ENCODE measurements at places on chromosomes 7 and 10. TPM values are rescaled to one million over a fixed set of nuclear protein-coding genes. Genes with fewer than 3 reads are reported as not detected.

GRCh38 chr10:71627956-71628355, 91.6 kb downstream of the C10orf105 start:
- no peak for DNase-seq

- DNase-seq: no peak
Measured at GRCh38 chr7:42770114-42770513, 141.8 kb downstream of the C7orf25 start.

- peak; percentile 15 for DNase-seq
Measured at GRCh38 chr10:101577121-101577871, 10.8 kb downstream of the POLL start.

DNA sequence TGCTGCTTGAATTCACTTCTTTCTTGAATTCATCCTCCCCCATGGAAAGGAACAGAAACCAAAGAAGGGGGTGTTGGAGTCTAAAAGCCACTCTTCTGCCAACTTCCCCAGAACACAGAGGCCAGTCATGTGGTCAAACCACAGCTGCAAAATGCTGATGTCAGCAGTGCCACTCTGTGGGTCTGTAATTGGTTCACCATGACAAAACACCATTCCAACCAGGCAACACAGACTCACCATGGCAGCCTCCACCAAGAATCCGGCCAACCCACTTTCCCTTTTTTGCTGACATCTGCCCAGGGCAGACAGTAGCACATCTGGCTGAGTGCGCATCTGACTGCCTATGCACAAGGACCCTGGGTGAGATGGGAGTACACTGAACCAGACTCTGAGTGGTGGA, 16.8 kb downstream of the OSBPL3 start:
- DNase-seq: no peak

GRCh38 chr10:118501171-118501570, 94.3 kb downstream of the PRLHR start:
- DNase-seq: no peak

DNA sequence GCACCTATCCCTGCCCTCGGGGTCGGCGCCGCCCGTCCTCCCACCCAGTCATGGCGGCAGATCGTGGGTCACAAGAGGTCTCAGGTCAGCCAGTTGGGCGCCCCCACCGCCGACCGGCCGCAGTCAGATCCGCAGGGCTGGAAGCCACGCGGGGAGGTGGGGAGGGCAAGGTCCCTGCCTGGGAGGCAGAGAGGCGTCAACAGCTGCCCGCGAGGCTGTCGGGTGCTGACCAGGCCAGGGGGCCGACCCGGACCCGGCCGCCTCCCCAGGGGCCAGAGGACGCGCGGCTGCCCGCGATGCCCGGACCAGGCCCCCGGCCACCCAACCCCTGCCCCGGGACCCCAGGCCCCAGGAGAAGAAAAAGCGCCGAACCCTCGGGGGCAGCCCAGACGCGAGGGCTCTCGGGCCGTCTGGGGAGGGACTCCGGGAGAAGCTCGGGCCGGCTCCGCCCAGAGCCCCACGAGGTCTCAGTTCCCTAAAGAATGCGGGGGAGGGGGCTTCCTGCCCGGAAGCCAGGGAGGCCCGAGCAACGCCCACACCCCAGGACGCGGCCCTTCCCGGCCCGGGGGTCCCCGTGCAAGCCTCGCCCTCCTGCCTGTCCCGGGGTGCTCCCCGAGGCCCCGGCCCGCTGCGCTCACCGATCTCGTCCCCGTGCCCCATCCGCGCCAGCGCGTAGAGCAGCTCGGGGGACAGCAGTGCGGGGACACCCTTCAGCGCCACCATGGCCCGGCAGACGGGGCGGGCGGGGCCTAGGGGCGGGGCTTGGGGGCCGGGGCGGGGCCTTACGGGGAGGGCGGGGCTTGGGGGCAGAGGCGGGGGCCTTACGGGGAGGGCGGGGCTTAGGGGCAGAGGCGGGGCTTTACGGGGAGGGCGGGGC, at the start of gene FUOM:
TSS of gene FUOM (minus strand) at position 735 of the 877 bp plus-strand sequence. CDS start at position 723, 12 bp downstream.
- peak; percentile 99 for DNase-seq

DNA sequence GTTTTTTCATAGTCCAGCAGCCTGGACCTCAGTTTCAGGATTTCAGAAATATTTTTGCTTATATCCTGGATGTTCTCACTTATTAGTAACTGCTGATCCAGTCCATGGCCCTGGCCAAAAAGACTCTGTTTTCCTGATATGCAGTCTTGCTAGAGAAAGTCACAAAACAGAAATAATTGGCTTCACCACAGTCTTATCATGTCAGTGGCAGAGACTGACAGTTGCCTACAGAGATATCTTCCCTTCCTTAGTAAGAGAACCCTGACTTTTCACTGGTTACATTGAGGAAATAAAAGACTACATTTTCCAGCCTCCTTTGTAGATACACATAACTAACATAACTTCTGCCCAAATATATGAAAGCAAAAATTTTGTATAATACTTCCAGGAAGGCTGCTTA, 56.6 kb downstream of the AHR start:
- DNase-seq: no peak

GRCh38 chr10:78931321-78932053, 137.3 kb upstream of the ZMIZ1 start:
- peak; percentile 81 for DNase-seq

- DNase-seq: peak; percentile 82
Measured at GRCh38 chr7:127392182-127392565, 334 bp downstream of the ZNF800 start.

DNA sequence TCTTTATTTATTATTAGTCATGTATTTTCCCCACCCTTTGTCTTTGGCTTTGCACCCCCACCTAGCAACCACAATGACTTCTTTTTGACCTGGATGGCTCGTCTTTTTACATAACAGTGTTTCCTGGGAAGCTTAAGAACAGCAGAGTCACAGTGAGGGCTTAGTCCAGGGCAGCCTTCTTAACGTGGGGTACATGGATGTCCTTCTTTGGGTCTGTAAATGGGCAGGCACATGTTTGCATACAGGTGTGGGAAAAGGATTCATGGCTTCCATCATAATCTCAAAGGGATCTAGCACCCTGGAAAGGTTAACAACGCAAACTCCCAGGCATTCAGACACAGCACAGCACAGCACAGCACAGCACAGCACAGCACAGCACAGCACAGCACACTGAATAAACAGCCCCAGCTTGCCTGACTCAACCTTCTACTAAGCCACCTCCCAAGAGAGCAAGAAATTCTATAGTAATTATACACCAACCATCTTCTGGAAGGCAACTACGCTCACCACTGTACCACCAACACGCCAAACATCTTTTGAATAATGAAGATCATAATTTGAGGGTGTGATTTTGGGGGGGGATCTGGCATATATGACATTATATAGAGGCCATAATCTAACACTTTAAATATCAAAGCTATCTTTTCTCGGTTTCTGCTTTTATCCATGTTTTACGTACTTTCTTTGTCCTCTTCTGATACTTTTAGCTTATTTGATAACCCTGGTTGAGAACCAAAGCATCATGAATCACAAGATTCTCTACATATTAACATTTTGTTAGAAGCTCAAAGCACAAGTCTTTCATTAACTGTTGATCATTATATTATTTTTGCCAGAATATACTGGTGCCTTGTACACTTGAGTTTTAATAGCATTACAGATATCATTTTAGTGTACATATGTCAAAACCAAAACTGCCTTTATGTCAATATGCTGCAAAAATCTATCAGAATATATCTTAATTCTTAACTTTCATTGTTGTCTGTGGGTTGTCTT, 177.2 kb upstream of the KLF14 start:
- DNase-seq: no peak

GRCh38 chr7:33905389-33906032, at the start of gene BMPER:
Gene BMPER (plus strand): TSS chr7:33905539. CDS start chr7:33905614, 75 bp downstream.
- DNase-seq: peak; percentile 79

GRCh38 chr7:82364671-82365070, 78.9 kb downstream of the CACNA2D1 start:
- DNase-seq: no peak

GRCh38 chr7:108045669-108046068, 42.7 kb upstream of the LAMB1 start:
- no peak for DNase-seq

The ODAD2 gene
- polyA plus RNA-seq: not detected

The TSPAN13 gene
- 0.26 TPM for polyA plus RNA-seq

The SFRP4 gene
- polyA plus RNA-seq: not detected

The HOXA13 gene
- polyA plus RNA-seq: not detected
